Body of pancreas (tissue), 4 donors: ENCODE measurements at places on chromosomes 13 and 19.

DNA sequence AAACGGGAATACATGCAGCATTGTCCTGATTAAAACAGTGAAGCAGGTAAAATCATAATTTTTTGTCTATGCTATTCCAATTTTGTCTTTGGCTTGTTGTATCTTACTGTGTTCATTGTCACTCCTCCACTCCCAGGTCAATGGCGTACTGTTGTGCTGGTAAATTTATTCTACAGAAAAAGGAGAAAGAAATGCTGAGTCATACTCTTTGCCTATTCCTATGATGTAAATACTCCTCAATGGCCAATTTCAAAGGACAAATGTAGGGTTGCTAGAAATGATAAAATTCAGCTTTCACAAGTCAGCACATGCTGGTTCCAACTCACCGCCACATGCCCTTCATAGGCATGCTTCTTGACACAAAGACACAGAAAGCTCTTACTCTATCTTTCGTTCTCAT is 694.4 kb upstream of the PCDH20 start:
- DNase-seq = no peak

DNA sequence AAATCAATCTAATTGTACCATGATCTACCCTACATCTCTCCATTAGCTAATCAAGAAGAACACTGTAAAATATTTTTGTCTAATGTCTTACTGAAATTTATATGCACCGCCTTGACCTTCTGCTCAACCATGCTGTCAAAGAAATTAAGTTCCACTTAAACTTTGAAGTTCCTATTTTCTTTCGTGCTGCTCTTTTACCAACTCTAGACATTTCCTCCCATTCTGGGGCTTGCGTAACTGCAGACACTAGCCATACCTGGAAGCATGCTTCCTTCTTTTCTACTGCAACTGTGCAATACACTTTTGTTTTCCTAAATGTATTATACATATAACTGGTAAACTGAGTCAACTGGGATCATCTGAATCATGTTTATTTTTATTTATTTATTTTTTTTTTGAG is 8.5 kb upstream of the UBE2L5 start:
- DNase-seq = no peak

- no peak for DNase-seq
Measured at GRCh38 chr19:43420954-43421353, 6.3 kb downstream of the TEX101 start.

GRCh38 chr13:24473686-24474085 is 38.9 kb downstream of the PARP4 start:
- no peak for DNase-seq

DNA sequence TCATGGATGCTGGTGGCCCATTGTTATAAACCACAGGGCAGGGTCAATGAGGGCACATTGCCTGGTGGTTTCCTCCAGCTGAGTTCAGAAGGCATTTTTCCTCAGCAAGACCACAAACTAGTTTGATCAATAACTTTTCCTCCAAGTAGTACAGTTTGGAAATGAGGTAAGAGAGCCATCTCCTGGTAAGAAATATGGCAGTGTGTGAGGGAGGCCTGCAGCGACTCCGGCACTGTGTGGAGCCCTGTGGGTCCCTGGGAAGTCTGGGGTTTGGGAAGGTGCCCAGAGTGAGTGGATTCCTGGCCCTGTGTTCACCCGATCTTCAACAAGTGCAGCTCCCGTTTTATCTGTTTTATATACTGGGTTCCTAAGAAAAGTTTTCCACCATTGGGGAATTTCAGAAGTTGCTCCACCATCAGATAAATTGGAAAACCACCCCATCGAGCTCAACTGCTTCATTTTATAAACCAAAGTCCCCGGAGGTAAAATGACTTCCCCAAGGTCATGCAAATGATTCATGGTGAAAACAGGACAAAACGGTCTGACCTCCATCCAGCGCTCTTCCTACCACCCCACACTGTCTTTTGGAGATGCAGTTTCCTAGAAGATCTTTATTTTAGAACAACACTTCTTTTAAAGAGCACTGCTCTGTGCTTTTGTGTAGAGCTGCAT is 148.4 kb downstream of the KATNAL1 start:
- DNase-seq = no peak

GRCh38 chr19:41861116-41861768 is 1.2 kb downstream of the RPS19 start:
- no peak for DNase-seq

GRCh38 chr13:75151081-75151643 is 330.8 kb downstream of the TBC1D4 start:
- no peak for DNase-seq

GRCh38 chr19:55675661-55676354 is 782 bp downstream of the EPN1 start:
- DNase-seq = no peak

DNA sequence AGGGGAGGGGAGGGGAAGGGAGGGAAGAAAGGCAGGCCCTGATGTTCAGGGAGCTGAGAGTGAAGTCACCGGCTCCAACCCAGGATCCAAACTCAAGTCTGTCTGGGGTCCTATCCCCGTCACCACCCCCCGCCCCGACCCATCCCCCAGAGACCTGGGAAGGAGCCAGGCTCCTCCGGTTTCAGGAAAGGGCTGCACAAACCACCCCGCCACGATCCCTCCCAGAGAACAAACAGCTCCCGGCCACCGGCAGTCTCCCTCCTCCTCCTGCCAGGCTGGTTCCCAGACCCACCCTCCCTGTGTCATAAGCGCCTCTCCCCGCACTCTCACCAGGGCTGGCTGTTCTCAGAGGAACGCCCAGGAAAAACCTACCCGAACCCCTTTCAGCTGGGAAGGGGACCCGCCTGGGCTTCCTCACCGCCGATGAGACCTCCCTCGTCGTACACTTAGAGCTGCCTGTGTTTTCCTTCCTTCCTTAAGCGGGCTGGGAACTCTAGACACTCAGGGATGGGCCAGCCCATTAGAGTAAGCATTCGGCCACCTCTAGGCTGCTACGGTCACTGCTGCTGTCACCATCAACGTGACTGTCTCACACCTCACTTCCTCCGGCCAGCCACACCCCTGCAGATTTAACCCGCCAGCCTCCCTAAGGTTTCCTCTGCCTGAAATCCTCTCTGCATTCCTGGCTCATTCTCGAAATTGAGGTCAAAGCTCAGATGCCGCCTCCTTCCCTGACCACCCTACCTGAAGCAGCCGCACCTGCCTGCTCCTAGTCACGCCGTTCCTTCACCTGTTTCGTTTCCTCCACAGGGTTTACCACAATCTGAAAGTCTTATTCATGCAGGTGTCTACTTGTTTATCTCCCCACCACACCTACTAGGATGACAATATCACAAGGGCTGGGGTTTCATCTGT is 6.3 kb upstream of the RDH13 start:
- DNase-seq = peak; percentile 67

GRCh38 chr19:28883241-28883693 is 329.7 kb downstream of the UQCRFS1 start:
- no peak for DNase-seq

GRCh38 chr19:3682741-3683404 is 17.4 kb downstream of the PIP5K1C start:
- no peak for DNase-seq

- no peak for DNase-seq
Measured at GRCh38 chr13:42946927-42947326, 45.1 kb downstream of the EPSTI1 start.

DNA sequence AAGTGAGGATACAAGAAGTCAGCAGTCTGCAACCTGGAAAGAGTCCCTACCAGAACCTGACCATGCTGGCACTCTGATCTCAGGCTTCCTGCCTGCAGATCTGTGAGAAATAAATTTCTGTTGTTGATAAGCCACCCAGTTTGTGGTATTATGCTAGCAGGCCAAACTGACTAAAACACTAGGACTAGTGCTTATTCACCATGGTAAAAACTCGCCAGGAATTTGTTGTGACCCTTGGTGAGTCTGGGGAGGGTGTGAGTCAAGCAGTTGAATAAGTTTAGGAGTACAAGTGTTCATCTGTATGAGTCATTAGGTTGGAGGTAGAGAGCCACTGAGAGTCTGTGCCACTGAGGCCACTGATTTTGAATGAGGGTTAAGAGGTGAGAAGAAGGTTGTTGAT is 3.6 kb downstream of the ZIK1 start:
- no peak for DNase-seq

- DNase-seq = no peak
Measured at GRCh38 chr13:74450964-74451363, 316.8 kb upstream of the KLF12 start.

DNA sequence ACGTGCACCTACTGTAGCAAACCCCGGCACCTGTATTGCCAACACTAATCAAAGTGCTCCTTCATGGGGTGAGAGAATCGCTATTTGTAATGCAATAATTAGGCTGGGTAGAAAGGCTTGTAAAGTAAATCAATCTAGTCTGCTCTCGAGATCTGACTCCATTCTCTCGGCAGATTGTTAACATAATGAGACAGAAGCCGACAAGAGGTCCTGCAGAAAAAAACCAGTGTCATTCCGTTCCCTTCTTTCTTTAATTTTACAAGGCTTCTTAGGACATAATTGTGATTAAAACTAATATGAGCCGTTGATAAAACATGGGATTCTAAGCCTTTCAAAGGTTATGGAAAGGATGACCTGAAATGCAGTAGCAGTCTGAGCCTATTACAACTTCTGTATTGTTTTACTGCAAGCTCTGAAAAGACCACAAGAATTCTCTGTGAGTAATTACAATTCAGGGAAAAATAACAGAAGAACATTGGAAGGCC is 530.0 kb downstream of the PCDH9 start:
- DNase-seq = no peak

GRCh38 chr13:24127116-24127631 is 33.3 kb upstream of the SPATA13 start:
- no peak for DNase-seq

DNA sequence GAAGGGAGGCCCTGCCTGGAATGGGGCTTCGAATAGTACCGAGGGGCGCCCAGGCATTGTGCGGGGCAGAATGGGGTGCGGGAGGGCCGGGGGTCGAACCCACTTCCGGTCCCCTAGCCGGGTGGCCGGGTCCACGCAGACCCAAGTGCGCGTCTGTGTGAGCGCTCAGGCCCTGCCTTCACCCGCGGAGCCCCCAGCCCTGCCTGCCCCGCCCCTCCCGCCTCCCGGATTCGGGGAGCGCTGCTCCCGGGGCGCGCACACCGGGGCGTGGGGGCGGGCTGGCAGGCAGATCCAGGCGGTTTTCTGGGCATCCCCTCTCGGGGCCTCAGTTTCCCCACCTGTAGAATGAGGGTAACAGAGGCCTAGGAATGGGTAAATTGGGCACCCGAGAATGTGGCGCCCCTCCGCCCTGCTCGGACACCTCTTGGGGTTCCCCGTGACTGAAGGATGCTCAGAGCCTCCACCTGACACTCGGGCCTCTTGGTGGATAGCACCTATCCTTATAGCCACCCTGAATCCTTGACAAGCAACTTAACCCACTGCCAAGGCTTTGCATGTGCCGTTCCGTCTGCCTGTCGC is 682 bp downstream of the PIK3R2 start:
- DNase-seq = peak; percentile 36

- no peak for DNase-seq
Measured at GRCh38 chr19:35202722-35203688, 25.5 kb downstream of the FAM187B start.

- no peak for DNase-seq
Measured at GRCh38 chr13:43057653-43058317, 34.4 kb downstream of the DNAJC15 start.

GRCh38 chr19:53086949-53087348 is 16.3 kb downstream of the ZNF160 start:
- peak; percentile 46 for DNase-seq

GRCh38 chr19:30086916-30087315 is 144.9 kb downstream of the URI1 start:
- DNase-seq = no peak

- DNase-seq = no peak
Measured at GRCh38 chr19:33690378-33691029, 68.8 kb downstream of the CHST8 start.

DNA sequence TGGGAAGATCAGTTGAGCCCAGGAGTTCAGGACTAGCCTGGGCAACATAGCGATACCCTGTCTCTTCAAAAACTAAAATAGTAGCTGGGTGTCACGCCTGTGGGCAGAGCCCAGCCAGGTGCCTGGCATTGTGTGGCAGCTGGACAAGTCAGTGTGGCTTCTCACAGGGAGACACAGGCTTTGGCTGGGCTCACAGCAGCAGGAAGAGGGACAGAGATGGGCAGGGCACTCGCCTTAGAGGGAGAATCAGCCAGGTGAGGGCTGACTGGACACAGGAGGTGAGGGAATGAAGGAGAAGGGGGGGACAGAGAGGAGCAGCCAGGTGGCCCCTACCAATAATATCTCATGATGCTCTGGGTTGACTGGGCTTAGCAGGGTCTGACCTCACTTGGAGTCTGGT is 3.3 kb downstream of the FAM32A start:
- no peak for DNase-seq

DNA sequence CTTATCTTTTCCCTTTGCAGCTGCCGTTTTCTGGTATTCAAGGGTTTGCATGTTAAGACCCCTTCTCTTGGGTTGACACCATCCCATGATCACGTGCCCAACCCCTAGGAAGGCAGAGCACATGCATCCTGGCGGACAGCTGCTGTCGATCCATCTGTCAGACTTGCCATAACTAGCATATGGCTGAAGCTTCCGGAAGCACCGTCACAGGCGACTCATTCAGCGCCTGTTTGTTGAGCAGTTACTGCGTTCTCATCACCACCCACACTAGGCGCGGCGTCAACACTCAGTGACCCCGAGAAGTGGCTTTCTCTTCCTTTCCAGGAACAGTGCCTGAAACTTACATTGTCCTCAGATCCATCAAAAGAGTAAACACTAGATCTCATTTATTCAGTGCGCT is 93.6 kb downstream of the SOX1 start:
- no peak for DNase-seq

- DNase-seq = peak; percentile 89
Measured at GRCh38 chr13:43878892-43879754, at the start of gene CCDC122. TSS of gene CCDC122 (minus strand) at chr13:43879740. CDS start at chr13:43869376, 10,364 bp downstream.

GRCh38 chr19:4018775-4019504 is 11.4 kb downstream of the PIAS4 start:
- no peak for DNase-seq

DNA sequence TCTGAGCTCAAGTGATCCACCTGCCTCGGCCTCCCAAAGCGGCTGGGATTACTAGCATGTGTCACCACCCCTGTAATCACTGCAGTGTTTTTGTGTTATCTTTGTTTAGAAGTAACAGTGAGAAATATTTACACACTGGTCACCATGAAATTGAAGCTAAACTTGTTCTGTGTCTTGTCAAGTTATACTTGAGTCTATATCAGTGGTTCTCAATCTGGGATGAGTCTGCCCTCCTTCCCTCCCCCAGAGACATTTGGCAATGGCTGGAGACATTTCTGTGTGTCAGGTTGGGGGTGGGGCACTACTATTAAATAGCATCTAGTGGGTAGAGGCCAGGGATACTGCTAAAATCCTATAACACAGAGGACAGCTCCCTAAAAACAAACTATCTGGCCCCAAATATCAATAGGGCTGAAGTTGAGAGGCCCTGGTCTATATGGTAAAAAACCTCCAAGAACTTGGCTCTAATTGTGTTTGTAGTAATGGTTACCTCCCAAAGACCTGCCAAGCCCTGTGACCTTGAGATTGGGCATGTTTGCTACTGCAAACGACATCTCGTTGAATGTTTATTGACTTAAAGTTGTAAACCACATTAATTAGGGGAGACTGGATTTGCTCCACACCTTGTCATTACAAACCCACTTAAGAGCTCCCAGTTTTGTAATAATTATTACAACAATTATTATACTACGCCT is 6.9 kb downstream of the CTU1 start:
- DNase-seq = no peak
